ENCODE measurements at places on chromosomes 5 and 9.

GRCh38 chr9:98363644-98364043 is 108.2 kb upstream of the TBC1D2 start:
- DNase-seq = no peak

DNA sequence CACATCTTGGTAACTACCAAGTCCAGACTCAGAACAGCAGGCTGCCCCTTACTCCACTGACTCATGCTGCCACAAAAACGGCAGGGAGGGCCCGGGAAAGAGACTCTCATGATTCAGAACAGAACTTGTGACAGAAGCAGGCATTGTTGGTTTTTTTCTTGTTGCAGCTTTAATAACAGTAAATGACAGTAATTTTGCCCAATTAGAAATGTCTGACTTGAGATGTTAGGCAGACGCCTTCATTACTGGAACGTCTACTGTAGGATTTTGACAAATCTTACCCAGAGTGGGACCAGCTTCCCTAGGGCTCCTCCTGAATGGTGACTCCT is 77.9 kb downstream of the SEMA5A start:
- DNase-seq = no peak

- no peak for DNase-seq
These were observed 1.0 kb upstream of the RAPGEF1 start for GRCh38 chr9:131740898-131741297.

- DNase-seq = no peak
These were observed 161.5 kb downstream of the FBN2 start for GRCh38 chr5:128376577-128376976.

Measured in Calu3 (cell line).